ENCODE measurements at places on chromosomes 3 and 15.
A peak's percentile ranks its signal among the peaks of the same experiment; 100 is the strongest.

DNA sequence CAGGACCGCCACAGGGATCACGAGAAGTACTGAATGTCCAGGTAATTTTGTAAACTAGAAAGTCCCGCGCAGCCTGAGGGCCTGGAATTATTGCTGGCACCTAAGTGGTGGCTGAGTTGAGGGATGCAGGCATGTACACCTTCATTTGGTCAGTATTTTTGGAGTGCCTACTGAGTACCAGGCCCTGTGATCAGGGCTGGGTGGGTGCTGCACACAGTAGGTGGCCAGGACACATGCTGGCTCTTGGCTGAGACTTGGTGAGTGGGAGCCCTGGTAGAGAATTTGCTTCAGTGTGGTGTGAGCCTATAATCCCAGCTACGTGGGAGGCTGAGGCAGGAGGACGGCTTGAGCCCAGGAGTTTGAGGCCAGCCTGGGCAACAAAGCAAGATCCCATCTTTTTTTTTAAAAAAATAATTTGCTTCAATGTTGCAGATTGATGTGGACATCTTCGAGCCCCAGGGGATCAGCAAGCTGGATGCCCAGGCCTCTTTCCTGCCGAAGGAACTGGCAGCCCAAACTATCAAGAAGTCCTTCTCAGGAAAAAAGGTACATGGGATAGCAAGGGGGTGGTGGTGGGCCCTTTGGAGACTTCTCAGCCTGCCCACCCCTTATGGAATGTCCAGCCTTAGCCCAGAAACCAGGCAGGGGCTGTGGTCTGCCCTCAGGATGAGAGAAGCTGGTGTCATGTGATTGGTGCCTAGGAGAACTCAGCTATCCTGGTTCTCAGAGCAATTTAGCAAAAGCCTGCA lies 2.6 kb downstream of the ITIH1 start:
- no peak for ATAC-seq

GRCh38 chr15:88431441-88431840 lies 35.7 kb downstream of the MRPL46 start:
- no peak for ATAC-seq

- no peak for ATAC-seq
These were observed 748.5 kb downstream of the NTRK3 start for GRCh38 chr15:87508086-87508485.

- ATAC-seq, result no peak
These were observed 489.2 kb upstream of the CNTN4 start for GRCh38 chr3:1609416-1609815.

GRCh38 chr3:169077394-169077906 lies 586.1 kb downstream of the MECOM start:
- ATAC-seq, result peak; percentile 13

GRCh38 chr3:17057321-17057720 lies 172.6 kb downstream of the PLCL2 start:
- ATAC-seq, result no peak

- no peak for ATAC-seq
These were observed 306.1 kb upstream of the COL8A1 start for GRCh38 chr3:99332276-99332675.

DNA sequence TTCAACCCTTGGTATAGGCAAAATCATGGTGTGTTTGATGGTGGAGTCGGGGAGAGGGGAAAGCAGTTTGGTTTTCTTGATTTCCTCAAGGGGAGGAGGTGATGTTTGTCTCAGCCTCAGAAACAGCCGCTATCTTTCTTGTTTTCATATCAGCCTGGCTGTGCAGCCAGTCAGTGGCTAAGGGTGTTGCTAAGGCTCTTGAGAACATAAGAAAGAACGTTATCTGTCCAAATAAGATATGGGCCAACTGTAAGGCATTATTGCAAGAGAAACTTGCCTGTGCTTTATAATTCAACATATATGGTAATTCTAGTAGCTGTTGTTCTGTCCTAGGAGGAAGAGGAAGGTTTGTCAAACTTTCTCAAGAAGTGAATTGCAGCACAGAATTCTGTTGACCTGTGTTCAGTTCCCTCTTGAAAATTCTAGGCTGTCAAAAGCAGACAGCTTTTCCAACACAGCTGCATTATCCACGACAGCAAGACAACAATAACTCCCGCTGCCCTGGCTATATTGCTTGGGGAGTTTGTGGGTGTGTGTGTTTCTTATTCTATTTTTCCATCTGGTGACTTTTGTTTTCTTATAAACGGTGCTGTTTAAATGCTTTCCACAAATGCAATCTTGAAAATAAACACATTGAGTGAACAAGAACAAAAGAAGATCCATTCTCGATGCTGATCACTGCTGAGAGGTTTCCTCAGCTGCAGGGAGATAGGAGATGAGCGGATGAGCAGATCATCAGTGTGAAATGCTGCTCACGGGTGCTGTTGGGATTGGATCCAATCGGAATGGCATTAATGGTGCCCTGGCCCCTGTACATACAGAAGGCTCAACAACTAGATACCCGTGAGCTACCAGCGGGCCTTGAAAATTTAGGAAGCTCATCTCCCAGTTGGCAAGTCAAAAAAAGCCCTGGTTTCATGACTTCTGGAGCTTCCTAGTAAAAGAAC lies 90.8 kb upstream of the TNFAIP8L3 start:
- ATAC-seq, result no peak

GRCh38 chr15:50183112-50183794 lies 1.3 kb downstream of the SLC27A2 start:
- ATAC-seq, result no peak

DNA sequence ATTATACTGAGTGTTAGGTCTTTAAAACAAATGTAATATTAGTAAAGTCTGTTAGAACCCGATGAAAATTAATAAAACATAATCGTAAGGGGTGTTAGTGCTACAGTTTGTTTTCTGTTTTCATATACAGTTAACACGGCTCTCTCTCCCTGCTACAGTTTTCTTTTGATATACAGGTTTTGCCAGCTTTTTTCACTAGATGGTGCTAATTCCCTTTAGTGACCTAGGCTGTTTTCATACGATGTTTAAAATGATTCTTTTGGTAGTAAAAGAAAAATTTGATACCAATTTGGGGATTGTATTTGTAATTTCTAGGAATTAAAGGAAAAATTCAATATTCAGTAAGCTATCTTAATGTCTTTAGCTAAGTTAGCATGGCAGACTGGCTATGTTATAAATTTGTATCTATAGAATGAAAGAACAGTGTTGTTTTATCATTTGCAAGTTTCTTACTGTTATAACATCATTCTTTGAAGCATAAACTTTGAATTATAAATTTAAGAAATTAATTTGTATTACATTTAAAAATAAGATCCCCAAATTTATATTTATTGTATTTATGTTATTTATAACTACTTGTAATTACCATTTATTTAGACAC lies 11.5 kb downstream of the APH1B start:
- no peak for ATAC-seq

- ATAC-seq, result no peak
These were observed 32.7 kb upstream of the TM2D3 start for GRCh38 chr15:101684877-101685276.

DNA sequence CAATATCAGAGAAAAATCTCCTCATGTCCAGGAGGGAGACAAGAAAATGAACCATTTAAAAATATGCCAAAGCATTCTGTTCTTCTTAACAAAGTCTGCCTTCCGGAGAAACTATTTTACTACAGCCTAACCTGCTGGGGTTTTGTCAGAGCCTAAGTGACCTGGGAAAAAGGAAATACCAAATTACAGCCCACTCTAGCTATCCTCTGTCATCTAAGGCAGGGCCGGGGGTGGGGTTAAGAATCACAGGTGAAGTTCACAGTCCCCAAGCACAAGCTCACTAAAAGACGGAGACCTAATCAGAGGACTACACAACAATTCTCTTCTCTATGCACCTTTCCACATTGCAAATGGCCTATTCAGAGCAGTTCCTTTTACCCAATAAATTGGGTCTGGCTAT lies 116.6 kb downstream of the TRIM42 start:
- ATAC-seq, result no peak

DNA sequence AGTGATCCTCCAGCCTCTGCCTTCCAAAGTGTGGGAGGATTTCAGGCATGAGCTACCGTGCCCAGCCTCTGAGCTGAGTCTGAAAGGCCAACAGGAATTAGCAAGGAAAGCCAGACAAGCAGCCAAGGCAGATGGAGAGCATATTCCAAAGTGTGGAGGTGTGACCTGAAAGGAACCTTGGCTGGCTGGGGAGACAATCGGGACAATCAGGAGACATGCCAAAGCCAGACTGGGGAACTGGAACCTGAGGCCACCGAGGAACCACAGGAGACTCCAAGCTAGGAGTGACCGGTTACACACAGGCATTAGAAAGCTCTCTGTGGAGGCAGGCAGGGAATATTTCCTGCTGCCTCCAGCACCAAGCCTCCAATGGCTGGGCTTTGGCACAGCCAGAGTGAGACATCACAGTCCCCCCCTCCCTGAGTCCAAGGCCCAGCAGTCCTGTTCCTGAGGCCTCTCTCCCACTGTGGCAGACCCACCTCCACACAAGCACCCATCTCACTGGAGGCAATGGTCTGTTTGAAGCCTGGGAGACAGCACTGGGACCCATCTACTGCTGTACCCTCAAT lies 4.5 kb upstream of the C15orf39 start:
- ATAC-seq, result no peak

GRCh38 chr3:177495566-177495965 lies 298.3 kb upstream of the TBL1XR1 start:
- no peak for ATAC-seq

DNA sequence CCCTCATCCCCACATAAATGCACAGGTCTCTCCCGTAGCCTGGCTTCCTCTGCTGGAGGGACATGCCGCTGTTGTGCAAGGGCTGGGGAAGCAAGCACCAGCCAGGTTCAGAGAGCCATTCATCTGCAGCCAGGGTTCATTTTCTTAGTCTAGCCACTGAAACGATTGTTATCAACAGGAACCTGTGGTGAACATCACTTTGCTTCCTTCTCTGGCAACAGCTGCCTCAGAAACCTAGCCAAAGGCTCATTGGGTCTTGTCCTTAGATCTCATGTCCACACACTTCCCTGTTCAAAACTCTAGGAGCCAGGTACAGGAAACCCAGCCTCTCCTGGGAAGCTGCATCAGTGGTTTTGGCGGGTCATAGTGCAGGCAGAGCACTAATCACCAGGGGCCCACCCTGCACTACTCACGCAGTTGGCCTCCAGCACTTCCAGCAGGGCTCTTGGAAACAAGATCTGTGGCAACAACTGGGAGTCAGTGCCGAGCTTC lies 47.0 kb downstream of the OXNAD1 start:
- peak; percentile 60 for ATAC-seq

GRCh38 chr3:115396801-115397200 lies 226.5 kb upstream of the GAP43 start:
- ATAC-seq, result no peak

DNA sequence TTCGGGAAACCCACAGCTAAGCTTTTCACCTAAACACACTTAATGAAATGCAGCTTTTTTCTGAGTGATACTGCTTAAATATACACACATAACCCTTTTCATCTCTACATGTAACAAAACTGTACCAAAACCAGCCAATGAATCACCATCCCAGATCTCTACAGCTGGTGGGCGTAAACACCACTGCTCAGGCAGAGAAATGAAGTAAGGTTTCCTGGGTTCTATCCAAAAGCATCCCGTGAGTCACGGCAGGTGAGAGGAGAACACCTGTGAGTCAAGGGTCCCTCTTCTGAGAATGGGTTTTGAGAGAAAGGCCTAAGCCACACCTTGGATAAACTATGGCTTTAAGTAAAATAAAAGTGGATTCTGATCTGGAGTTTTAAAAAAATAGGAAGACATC lies 2.6 kb downstream of the CLDN1 start:
- ATAC-seq, result no peak

- peak; percentile 97 for ATAC-seq
These were observed 173.8 kb upstream of the BCL6 start for GRCh38 chr3:187919048-187919447.

- ATAC-seq, result no peak
These were observed 3.7 kb upstream of the PLD1 start for GRCh38 chr3:171813897-171814460.

DNA sequence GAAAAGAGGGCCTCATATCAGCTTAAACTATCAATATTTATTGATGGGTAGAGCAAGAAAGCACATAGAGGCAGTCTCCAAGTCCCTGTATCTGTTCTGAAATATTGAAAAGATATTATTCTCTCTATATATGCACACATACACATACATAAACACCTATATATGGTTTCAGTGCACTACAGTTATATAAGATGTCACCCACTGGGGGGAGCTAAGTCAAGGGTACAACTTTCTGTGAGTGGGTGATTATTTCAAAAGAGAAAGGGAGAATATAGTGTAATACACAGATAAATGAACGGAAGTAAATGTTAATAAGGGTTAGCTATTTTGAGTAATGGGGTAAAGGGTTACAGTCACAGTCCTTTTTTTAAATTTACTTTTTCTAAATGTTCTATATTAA lies 8.8 kb downstream of the SNTN start:
- no peak for ATAC-seq

- ATAC-seq, result no peak
These were observed 225.6 kb upstream of the UBE2E1 start for GRCh38 chr3:23580096-23580713.

DNA sequence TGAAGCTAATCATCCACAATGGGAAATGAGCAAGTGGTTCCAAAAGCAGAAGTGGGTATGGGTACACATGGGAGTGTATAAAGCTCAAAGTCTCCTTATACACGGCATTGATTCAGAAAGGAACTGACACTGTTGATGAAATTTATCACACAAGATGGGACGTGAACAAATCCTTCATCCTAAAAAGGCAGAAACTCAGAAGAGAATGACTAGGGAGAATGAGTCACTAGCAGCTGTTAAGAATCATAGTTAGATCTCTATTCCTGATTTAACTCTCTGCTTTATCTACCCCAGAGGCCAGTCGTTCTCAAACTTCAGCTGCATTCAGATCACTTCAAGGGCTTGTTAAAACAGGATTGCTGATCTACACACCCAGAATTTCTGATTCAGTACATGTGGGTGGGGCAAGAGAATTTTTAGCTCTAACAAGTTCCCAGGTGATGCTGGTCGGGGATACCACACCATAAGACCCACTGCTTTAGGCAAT lies 97.7 kb upstream of the PHLDB2 start:
- no peak for ATAC-seq

- no peak for ATAC-seq
These were observed 108.9 kb downstream of the DUT start for GRCh38 chr15:48440084-48440483.

DNA sequence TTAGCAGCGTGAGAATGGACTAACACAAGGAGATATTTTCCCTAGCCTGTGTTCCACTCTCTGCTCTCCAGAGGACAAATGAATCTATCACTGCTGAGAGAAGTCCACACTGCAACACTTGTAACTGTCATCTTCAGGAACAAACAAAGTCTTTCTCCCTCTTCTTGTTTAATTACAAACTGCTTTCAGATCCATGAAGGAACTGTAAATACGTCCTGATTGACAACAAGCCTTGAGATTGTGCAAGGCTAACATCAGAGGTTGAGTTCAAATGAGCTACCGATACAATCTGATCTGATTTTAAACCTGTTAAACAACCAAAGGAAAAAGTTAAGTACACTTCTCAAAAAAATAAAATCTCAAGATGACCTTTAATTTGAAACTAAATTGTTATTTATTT lies 638.8 kb upstream of the ADAMTS9 start:
- ATAC-seq, result no peak

Measured in stimulated activated memory B cell treated with anti-CD40 and anti-IgM and Interleukin-4, amounts not matched to agents 10 μg/mL and 1 μg/mL and 100 μg/mL, for 72 hours (primary cell).